MCF 10A (cell line): ENCODE measurements at places on chromosomes 13 and 19. TPM values are rescaled to one million over a fixed set of nuclear protein-coding genes. Genes with fewer than 3 reads are reported as not detected.
A peak's percentile ranks its signal among the peaks of the same experiment; 100 is the strongest.

Gene ARHGEF1
- 106 and 108 TPM in 2 replicates for total RNA-seq

Gene ZNF653
- 7.7 and 8.7 TPM in 2 replicates for total RNA-seq

Gene TMEM86B
- 4.2 and 4.7 TPM in 2 replicates for total RNA-seq

Gene SPACA6
- 13.1 and 18.1 TPM in 2 replicates for total RNA-seq

Gene FFAR3
- total RNA-seq: not detected in 2 replicates

- no peak overlapping the region for H3K4me3 ChIP-seq
- DNase-seq: peak; percentile 61
- peaks cover 17% of the 10 kb centered on the region for H3K27me3 ChIP-seq
- no peaks in the 10 kb centered on the region for H3K4me1 ChIP-seq
- no peak overlapping the region for H3K27ac ChIP-seq
- H3K36me3 ChIP-seq: no peaks in the 10 kb centered on the region
Observed at GRCh38 chr13:38582133-38582532, 104.7 kb upstream of the FREM2 start.

DNA sequence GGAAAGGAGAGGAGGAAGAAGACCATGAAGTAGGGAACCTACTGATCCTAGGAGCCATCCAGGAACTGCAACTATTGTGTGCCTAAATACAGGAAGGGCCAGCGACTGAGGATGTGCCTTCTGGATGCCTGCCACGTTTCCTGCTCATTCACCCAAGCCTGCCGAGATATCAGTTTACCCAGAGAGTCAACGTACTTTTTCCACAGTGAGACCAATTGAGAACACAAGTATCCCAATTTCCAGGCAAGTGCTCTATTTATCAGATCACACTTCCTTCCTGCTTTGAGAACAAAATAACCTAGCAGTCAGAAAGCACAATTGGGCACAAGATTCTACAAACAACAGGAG is 122.4 kb downstream of the AKAP11 start:
- no peak for DNase-seq
- no peak overlapping the region for H3K27ac ChIP-seq
- H3K36me3 ChIP-seq: no peaks in the 10 kb centered on the region
- H3K4me3 ChIP-seq: no peak overlapping the region
- peaks cover 15% of the 10 kb centered on the region for H3K4me1 ChIP-seq

DNA sequence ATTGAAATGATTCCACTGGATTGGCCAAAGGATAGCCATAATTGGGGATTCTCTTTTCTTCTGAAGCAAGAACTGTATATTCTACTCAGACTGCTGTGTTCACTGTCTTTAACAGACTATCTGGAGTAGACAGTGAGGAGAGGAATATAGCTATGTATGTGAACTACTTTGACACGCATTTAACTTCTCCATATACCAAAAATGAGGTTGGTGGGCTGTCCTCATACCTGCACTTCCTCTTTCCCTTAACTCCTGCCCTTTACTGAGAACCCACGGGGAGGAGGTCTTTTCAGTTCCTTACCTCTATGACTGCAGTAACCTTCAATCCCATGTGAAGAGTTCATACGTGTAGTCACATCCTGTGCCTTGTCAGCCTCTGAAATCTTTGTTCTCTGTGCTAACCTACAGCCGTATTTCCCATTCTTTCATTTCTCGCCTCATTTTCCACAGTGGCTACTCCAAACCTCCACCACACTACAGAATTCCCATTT is 305.8 kb downstream of the MTUS2 start:
- H3K27ac ChIP-seq: no peak overlapping the region
- DNase-seq: no peak
- no peaks in the 10 kb centered on the region for H3K27me3 ChIP-seq
- H3K36me3 ChIP-seq: peaks cover 6% of the 10 kb centered on the region

DNA sequence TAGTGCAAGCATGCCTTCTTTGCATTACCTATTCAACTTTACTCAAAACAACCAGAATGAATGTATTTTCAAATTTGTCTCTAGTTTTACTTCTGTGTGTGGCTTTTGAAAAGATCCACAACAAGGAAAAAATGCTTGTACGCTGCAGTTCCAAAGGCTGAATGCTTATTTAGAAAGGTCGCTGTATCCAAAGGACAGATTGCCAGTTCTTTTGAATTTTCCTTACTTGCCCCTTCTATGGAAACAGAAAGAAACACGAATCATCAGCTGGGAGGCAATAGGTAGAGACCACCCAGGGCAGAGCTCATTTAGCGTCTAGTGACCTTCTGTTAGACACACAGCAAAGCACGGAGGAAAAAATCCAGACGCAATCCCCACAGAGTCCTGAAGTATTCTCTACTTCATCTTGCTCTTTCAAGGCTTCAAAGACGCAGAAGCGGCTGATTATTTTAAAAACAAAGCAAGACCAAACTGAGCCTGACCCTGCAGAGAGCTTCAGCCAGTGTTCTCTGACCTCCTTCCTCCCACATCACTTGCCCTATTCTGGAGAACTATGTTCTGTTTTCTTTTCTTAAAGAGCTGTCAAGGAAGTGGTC is 674.6 kb upstream of the SGCG start:
- H3K36me3 ChIP-seq: no peaks in the 10 kb centered on the region
- H3K27me3 ChIP-seq: no peaks in the 10 kb centered on the region
- H3K4me3 ChIP-seq: no peak overlapping the region
- peaks cover 20% of the 10 kb centered on the region for H3K4me1 ChIP-seq

GRCh38 chr19:6015841-6016545 is 38.1 kb upstream of the RANBP3 start:
- no peaks in the 10 kb centered on the region for H3K27me3 ChIP-seq
- no peak overlapping the region for H3K4me3 ChIP-seq
- no peaks in the 10 kb centered on the region for H3K4me1 ChIP-seq

DNA sequence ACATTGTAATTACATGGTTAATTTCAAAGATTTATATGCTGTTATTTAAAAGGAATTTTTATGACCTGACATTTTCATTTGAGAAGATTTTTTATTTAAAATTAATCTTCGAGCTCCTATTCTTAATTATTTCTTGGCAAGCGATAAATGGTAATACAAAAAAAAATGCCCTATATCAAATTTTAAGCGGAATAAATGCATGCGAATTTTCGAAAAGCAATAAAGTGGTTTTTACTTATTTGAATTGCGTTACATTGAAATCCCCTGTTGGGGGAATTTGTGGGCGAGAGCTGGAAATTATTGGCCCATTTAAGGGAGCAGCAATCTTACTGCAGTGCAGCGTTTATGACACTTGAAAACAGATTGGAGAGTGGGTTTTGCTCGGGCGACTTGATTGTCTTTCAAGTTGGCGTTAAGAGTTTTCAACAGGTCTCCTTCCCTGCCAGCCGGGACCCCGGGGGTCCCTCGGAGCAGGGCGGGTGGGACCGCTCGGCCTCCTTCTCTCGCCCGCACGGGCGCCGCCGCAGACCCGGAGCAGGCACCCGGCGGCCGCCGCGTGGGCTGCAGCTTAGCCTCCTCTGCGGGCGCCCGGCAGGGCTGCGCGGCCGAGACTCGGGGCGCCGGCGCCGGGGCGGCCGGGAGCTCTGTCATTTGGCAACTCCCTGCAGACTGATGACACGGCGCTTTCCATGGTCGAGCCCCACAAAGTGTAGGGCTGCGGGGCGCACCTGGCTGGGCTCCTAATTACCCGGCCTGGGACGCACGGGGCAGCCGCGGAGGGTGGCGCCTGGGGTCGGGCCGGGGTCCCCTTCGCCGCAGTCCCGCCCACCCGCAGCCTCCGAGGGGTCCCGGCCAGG is 255.1 kb upstream of the SOX21 start:
- H3K27me3 ChIP-seq: peaks cover 39% of the 10 kb centered on the region
- DNase-seq: peak; percentile 9
- no peak overlapping the region for H3K4me3 ChIP-seq
- H3K36me3 ChIP-seq: no peaks in the 10 kb centered on the region
- no peak overlapping the region for H3K27ac ChIP-seq
- no peaks in the 10 kb centered on the region for H3K4me1 ChIP-seq

GRCh38 chr19:56126983-56127780 is 6.1 kb upstream of the ZNF787 start:
- H3K27ac ChIP-seq: no peak overlapping the region
- no peaks in the 10 kb centered on the region for H3K27me3 ChIP-seq
- H3K36me3 ChIP-seq: no peaks in the 10 kb centered on the region
- H3K4me1 ChIP-seq: no peaks in the 10 kb centered on the region
- H3K4me3 ChIP-seq: no peak overlapping the region

DNA sequence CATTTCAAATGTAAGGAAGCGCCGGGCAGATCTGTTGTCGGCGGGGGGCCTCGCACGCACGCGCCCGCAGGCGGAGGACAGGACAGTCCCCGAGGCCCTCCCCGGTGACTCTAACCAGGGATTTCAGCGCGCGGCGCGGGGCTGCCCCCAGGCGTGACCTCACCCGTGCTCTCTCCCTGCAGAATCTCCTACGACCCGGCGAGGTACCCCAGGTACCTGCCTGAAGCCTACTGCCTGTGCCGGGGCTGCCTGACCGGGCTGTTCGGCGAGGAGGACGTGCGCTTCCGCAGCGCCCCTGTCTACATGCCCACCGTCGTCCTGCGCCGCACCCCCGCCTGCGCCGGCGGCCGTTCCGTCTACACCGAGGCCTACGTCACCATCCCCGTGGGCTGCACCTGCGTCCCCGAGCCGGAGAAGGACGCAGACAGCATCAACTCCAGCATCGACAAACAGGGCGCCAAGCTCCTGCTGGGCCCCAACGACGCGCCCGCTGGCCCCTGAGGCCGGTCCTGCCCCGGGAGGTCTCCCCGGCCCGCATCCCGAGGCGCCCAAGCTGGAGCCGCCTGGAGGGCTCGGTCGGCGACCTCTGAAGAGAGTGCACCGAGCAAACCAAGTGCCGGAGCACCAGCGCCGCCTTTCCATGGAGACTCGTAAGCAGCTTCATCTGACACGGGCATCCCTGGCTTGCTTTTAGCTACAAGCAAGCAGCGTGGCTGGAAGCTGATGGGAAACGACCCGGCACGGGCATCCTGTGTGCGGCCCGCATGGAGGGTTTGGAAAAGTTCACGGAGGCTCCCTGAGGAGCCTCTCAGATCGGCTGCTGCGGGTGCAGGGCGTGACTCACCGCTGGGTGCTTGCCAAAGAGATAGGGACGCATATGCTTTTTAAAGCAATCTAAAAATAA is 18.2 kb downstream of the IL17D start:
- no peaks in the 10 kb centered on the region for H3K36me3 ChIP-seq
- DNase-seq: peak; percentile 45
- no peak overlapping the region for H3K27ac ChIP-seq
- H3K27me3 ChIP-seq: no peaks in the 10 kb centered on the region
- no peaks in the 10 kb centered on the region for H3K4me1 ChIP-seq
- no peak overlapping the region for H3K4me3 ChIP-seq

GRCh38 chr13:72565893-72566292 is 161.5 kb downstream of the MZT1 start:
- peaks cover 45% of the 10 kb centered on the region for H3K27me3 ChIP-seq
- H3K4me3 ChIP-seq: no peak overlapping the region
- no peaks in the 10 kb centered on the region for H3K4me1 ChIP-seq
- DNase-seq: peak; percentile 43
- H3K36me3 ChIP-seq: no peaks in the 10 kb centered on the region

DNA sequence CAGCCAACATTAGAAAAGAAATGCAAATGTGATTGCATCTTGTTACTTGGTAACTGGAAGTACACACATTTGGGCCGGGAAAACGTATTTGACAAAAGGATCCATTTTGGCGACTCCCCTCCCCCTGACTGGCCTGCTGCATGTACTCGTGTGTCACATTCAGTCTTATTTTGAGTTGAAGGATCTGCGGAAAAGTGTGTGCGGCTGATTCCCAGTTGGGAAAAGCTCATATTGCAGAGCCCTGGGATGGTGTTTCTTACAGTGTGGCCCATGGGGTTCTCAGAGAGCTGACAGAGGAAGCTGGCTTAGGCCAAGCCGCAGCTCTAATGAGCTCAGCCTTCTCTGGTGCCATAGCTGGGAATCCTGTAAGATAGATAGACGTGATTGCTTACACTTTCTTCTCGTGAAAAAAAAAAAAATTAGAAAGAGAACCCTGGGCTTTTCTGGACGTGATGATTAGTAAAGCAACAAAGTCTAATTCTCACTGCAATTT is 170.3 kb upstream of the ARGLU1 start:
- no peaks in the 10 kb centered on the region for H3K36me3 ChIP-seq
- no peak overlapping the region for H3K27ac ChIP-seq
- no peaks in the 10 kb centered on the region for H3K27me3 ChIP-seq
- no peak overlapping the region for H3K4me3 ChIP-seq
- no peaks in the 10 kb centered on the region for H3K4me1 ChIP-seq

GRCh38 chr19:34387446-34387810 is 16.8 kb upstream of the PDCD2L start:
- no peak overlapping the region for H3K27ac ChIP-seq
- peaks cover 72% of the 10 kb centered on the region for H3K36me3 ChIP-seq
- H3K27me3 ChIP-seq: no peaks in the 10 kb centered on the region
- no peak for DNase-seq

DNA sequence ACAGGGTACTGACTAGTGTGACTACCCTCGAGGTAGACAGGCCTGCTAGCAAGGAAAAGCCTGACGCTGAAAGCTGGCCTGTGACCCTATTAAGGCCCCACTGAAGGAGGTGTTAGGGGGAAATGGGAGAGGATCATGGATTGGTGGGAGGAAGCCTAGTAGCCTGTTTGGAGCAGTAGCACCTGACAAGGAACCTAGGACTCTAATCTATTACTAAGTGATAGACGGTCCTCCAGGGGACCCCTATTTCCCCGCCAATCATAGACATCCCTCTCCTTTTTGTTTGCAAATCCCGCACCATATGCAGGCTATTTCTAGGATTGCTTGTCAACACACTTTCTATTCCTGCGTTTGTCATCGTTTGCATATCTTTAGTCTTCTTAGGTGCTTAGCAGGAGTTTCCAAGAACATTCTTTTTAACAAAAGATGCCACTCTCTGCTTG is 1338.8 kb upstream of the MIR17HG start:
- H3K4me3 ChIP-seq: no peak overlapping the region
- no peak for DNase-seq
- H3K36me3 ChIP-seq: no peaks in the 10 kb centered on the region

DNA sequence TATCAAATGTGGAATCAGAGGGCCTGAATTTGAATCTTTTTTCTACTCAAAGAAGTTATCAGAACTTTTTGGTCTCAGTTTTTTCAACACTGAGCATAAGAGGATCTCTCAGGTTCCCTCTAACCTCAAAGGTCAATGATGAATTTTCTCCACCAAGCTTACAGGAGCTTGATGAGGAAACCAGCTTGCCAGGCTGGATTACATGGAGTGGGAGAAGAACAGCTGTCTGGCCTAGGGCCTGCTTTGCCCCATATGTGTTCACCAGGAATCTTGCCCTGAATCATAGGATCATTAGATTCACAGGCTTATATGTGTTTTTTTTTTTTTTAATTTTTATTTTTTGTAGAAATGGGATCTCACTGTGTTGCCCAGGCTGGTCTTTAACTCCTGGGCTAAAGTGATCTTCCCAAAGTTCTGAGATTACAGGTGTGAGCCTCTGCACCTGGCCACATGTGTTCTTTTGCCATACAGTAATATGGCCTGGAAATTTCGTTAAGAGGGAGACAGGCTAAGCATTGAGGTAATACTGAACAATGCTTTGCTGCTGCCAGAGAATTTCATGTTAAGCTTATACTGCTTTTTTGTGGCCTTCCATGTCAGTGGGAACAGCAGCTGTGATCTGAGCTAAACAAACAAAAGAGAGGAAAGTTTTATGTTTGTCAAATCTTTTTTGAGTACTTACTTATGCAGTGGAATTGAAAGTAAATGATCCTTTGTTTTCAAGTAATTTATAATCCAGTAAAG is 110.6 kb downstream of the DNAJC3 start:
- peaks cover 20% of the 10 kb centered on the region for H3K4me1 ChIP-seq
- peak overlapping the region; percentile 37 for H3K27ac ChIP-seq
